Suppressor macrophage treated with lipopolysaccharide for 4 hours (primary cell): ENCODE measurements at places on chromosomes 7 and 10.
A peak's percentile ranks its signal among the peaks of the same experiment; 100 is the strongest.

GRCh38 chr7:54813398-54813797 lies 54.4 kb upstream of the SEC61G start:
- no peak for DNase-seq

DNA sequence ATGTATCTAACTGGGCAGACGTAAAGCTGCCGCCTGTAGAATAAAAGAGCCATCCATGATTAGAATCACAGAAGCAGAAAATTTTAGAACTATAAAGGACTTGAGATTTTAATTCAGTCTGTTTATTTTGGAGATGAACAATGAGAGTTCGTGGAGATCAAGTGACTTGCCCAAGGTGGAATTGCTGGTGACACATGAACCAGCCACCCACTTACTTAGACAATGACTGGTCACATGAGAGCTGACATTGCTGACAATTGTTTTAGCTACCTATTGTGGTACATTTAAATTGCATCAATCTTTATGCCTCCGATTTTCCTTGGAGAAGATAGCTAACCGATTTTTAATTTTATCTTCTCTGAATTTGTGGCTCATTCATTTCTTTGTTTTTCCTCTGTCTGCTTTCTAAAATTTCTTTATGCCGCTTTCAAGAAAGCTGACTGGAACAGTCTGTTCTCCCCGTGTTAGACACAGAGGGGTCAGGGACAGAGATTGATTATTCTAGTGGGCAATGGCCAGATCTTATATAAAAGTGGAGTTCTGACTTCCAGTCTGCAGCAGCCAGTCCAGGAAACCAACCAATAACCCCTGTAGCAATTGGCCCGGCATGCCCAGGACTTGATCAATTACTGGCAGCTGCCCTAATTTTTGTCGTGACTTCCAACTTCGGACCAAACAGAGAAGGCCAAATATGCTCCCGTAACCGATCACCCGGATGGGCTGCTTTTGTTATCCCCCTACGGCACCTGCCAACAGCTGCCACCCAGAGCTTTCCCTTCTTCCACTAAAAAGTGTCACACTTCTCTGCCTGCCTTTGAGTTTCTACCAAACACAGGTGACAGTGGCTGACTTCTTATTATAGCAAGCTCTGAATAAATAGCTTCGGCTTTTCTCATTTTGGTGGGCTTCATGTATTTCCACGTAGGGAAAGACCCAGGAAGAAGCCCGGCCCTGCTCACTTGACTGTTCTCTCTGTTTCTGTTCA lies 241.6 kb downstream of the CAMK1D start:
- DNase-seq: no peak

DNA sequence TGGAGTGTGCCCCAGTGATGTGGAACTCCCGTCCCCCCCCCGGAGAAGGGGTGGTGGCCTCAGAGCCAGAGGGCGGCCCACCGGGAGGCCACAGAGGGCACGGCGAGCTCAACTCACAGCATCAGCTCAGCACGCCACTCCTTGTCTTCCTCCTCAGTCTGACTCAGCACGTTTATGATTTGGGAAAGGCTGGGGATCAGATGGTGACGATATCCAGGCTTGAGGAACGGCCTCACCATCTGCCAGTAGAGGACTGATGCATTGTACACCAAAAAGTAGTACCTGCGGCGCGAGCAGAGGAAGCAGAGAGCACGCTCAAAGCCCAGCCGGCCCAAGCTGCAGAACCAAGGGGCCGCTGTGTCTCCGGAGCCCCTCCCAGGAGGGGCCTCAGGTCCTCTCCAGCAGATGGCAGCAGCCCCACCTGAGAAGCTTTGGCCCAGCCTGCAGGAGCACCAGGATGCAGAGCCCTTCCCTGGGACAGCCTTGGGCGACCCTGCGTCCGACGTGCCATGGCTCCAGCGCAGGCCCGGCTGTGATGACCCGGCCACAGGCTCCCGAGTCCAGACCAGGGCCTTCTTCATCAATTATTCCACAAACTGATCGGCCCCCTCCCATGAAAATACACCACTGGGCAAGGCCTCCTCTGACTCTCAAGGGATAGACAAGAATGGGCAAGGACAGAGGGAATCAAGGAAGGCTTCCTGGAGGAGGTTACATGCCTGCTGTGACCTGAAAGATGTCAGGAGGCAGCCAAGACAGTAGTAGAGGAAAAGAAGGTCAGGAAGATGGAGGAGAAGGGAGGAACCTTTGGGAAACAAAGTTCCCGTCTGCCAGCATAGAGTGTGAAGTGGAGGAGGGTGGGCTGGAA lies 3.7 kb downstream of the CFAP46 start:
- peak; percentile 9 for DNase-seq

DNA sequence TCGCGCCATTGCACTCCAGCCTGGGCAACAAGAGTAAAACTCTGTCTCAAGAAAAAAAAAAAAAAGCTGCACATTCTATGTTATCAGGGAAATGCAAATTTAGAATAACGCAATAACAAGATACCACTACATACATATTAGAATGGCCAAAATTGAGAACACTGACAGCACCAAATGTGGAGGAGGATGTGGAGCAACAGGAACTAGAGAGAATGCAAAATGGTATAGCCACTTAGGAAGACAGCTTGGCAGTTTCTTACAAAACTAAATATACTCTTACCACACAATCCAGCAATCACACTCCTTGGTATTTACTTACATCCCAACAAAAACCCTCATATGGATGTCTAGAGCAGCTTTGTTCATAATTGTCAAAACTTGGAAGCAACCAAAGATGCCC lies 76.8 kb downstream of the ALOX5 start:
- no peak for DNase-seq

GRCh38 chr7:108818742-108819141 lies 249.1 kb downstream of the DNAJB9 start:
- no peak for DNase-seq

- DNase-seq: peak; percentile 89
Observed at GRCh38 chr10:31697271-31698180, 231.1 kb downstream of the ARHGAP12 start.

- DNase-seq: no peak
Observed at GRCh38 chr10:31116226-31116625, 84.6 kb upstream of the ZNF438 start.

GRCh38 chr7:29860186-29860585 lies 53.9 kb downstream of the WIPF3 start:
- peak; percentile 14 for DNase-seq

- DNase-seq: no peak
Observed at GRCh38 chr7:152140560-152140959, 115.1 kb downstream of the GALNT11 start.

DNA sequence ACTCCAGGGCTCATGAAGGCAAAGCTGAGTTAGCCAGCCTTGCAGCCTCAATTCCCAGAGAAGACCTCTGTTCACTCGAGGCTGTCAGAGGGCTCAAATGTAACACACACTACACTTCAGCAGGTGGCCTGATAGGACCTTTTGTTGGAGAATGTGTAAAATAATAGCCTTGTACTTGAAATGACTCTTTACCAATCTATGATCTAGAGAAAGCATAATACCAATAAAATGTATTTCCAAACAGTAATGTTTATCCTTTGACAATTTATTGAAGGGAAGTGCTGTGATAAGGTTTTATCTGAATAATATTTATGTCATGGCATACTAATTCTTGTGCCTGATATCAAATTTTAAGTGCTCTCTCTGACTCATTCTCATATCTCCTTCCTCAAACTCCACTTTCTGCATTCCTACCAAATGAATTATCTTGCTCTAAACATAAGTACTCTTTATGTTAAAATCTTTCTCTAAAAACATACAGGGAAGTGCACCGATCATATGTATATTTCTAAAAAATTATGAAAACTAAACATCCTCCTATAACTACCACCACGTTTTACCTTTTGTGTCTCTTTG lies 20.9 kb downstream of the CYP3A7 start:
- no peak for DNase-seq

DNA sequence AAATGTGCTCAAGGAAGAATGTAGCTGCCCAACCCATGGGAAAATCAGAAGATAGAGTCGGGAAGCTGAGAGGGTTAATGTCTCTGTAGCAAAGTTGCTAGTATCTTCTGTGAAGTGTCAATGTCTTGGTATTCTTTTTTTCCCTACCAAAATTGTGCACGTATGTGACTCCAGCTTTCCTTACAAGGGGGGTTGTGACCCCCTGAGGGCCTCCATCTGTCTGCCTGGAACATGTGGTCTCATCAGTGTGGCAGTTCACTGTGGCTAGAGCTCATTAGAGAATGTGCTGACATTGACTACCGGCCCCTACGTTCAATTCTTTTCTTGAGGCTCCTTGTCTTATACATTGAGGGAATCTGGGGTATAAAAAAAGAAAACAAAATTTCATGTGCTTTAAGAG lies 725.2 kb upstream of the CELF2 start:
- DNase-seq: no peak

GRCh38 chr7:132840199-132840598 lies 241.7 kb downstream of the CHCHD3 start:
- no peak for DNase-seq

GRCh38 chr10:104638861-104639589 lies 2.1 kb upstream of the SORCS3 start:
- DNase-seq: peak; percentile 10

DNA sequence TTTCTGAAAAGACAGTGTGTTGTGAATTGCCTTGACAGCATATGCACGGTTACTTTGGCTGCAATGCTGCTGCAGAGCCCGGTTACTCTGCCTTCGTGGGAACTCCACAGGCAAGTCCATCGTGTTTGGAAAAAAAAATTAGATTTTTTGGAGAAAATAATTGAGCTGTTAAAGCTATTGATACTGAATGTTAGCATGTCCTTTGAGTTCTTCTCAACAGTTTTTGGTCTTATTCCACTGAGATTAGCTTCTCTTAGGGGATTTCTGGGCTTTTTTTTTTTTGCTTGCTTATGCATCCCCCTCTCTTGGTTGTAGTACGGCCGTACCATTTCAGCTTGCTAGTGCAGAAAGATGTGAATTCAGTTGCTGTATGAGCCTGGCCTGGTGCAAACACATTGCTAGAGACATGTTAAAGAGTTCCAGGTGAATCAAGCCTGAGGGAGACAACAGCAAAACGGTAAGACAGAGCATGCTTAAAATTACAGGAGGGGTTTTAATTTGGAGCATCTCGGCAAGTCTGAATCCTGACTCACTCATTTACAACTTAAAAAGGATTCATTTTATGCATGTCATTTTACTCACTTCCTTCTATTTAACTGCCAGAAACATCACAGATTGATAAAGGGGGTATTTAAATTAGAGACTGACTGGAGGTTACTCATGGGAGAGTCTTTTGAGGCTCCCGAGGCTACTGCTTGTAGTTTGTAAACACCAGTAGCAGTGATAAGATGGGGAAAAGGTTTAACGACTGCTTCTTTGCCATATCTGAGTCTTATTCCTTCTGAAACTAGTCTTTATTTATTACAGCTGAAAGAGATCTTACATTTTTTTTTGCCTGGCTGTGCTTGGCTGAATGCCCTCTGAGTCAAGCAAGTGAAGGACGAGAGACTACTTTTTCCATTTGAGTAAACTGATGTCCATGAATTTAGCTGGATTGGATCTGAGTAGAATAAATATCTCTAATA lies 113.7 kb downstream of the CDK14 start:
- DNase-seq: no peak

DNA sequence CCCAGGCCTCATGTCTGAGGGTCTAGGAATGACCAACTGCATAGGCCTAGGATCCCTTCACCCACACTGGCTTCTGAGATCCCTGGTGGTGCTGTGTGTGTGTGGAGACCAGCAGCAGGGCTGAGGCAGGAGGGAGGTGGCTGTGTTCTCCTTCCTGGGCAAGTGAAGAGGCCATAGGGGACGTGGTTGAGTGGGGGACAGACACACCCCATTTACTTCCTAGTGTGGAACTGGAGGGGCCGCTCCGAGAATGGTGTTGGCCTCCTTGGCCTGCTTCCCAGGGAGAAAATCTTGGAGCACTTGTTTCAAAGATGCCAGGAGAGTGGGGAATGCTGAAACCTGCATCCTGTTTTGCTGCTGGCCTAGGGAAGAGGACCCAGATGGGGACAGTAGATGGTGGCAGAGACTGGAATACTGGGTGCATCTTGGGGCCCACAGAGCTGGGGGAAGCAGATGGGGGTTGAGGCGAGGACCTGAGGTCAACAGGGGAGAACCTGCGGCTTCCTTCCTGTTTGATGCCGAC lies 19.1 kb downstream of the UBTD1 start:
- no peak for DNase-seq

DNA sequence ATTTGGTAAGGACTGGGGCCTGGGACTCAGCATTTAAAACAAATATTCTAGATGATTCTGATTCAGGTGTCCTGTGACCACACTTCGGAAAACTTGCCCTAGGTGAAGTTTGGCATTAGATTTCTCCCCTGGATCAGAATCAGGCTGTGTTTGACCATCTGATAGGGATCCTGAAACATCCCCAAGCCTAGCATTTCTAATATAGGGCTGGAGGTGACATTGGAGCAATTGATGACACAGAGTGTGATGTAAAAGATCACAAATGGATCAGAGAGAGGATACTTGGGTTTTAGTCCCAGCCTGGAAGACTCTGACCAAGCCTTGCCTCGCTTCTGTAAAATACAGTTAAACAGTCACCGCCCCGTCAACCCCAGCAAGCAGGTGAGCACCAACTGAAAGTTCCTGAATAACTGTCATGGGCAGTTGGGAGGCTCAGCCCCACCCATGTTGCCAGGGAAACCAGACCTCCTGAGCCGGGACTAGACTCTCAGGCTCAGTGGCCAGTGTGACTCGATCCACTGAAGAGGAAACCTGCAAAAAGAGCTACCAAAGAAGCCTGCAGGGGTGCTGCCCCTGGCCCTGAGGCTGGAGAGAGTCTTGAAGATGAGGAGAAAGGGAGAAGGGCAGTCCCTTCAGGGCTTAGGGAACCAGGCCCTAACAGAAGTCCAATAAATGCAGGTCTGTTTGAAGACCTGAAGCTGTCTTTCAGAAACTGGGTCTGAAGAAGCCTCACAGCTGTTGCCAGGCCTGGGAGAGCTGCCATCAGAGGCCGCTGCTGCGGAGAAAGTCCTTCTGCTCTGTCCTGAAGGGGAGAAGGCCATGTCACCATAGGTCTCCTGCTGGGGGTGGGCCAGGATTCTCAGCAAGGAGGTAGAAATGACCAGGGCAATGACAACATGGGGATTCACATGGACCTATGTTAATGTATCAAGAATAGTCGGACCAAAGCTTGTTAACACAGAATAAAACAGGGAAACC lies 126.1 kb upstream of the KCNMA1 start:
- no peak for DNase-seq

DNA sequence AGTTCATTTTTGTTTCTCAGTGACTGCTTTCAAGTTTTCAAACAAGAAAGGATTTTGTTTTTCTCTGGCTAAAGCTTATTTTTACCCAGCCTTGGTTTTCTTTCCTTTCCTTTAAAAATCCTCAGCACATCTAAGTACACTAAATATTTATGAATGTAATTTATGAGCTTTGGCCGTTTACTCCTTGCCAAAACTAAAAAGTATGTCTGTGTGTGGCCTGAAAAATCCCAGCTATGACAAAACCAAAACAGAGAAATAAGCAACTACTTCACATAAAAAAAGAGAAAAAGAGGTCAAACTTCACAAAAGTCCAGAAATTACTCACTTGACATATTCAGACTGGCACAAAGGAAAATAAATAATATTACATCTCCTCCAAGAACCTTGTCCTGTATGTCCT lies 365.1 kb upstream of the NFE2L3 start:
- DNase-seq: no peak

DNA sequence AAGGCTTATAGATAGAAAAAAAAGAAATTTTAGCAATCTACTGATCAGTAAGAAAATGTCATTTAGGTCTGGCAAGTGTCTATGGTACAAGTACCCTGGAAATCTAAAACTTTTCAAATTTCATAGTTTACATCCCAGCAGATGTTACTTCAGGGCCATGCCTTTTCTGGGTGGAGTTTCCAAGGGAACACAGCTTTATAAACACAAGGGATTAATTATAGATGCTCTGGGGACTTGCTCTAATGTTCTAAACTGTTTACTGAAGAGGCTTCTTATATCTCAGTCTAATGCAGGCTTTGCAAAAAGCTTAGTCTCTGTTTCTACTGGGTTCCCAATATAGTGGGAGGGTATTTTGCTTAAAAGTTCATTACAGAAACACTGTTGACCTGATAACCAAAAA lies 3.1 kb downstream of the CD36 start:
- DNase-seq: no peak
